ENCODE measurements at places on chromosomes 11 and 22. TPM values are rescaled to one million over a fixed set of nuclear protein-coding genes. Genes with fewer than 3 reads are reported as not detected.

GRCh38 chr22:43720716-43721115 is 91.4 kb downstream of the EFCAB6 start:
- DNase-seq = no peak

Gene CCDC15
- total RNA-seq = 1.2 TPM

DNA sequence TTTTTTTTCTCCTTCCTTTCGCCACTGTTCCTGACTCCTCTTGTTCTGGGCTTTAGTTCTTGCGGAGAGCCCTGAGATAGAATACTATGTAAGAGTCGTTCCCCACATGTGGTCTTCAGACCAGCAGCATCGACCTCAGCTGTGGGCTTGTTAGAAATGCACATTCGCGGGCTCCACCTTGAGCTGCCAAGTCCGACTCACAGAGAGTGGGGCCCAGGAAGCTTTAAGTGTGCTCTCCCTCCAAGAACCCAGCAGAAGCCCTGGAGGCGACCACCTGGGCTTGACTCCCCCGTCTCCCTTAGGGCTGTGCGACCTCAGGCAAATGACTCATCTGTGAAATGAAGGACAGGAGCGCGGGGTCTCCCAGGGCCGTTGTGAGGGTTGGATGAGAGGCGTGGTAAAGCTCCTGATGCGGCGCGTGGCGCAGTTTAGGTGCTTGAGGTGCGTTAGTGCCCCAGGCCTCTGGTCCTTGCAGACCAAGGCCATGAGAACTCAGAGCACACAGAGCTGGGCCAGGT is 18.8 kb downstream of the SAMM50 start:
- no peak for DNase-seq

Gene DCHS1
- total RNA-seq = 15.7 TPM

DNA sequence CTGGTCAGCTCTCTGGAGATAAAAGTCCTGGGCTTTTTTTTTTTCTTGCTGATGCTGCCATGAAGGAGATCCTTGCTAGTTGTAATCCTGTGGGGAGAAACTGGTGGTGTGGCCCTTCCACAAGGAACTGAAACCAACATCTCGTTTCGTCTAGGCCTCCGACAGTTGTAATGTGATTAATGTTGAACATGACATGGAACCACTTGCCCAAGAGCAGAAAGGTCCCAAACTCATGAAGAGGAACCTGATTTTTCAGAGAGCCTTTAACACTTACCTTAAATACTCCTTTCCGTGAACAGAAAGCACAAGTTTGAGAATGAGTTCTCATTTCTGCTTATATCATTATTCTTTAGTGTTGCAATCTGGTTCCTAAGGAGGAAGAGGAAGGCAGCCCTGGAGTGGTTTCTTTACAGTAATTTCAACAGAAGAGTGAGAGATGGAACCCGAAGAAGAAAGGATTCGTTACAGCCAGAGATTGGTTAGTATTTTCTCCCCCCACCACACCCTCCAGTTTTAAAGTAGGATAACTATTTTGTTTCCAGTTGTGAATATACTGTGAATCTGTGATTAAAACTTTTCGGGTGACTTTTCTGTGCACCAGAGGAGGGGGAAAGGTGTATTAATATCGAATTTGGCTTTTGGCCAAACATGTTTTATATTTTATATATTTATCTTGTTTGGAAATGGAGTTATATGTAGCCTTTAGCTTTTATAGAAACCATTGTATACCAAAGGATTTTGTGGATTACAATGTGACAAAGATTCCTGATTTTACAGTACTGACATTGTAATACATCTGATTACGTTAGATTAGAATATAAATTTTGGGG is 2.0 kb downstream of the KDM2A start:
- no peak for DNase-seq

- no peak for DNase-seq
These were observed 3.1 kb upstream of the LGALS1 start for GRCh38 chr22:37672206-37672919.

DNA sequence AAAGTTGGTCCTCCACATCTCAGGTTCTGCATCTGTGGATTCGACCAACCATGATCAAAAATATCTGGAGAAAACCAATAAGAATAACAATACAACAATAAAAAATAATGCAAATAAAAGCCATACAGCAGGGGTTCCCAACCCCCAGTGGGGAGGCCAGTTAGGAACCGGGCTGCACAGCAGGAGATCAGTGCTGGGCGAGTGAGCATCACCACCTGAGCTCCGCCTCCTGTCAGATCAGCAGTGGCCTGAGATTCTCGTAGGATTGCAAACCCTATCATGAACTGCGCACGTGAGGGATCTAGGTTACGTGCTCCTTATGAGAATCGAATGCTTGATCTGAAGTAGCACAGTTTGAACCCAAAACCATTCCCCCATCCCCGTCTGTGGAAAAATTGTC is 25.4 kb upstream of the MYO18B start:
- no peak for DNase-seq

Gene SDHAF2
- total RNA-seq = 48.6 TPM

DNA sequence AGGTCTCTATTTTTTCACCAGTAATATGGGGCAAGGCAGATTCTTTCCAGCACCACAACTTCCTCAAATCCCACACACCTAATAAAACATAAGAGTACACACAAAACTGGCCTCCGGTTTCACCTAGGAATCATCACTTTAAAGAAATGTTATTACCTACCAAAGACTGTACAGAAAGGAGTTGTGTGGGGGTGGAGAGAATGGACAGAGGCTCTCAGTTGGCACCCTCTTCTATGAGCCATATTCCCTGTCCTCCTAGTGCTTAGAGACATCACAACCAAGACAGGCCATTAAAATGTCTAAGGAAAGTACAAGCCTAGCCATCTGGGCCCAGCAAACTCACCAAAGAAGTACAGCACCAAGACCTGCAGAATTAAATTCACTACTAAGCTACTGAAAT is 56.1 kb downstream of the RBFOX2 start:
- no peak for DNase-seq

DNA sequence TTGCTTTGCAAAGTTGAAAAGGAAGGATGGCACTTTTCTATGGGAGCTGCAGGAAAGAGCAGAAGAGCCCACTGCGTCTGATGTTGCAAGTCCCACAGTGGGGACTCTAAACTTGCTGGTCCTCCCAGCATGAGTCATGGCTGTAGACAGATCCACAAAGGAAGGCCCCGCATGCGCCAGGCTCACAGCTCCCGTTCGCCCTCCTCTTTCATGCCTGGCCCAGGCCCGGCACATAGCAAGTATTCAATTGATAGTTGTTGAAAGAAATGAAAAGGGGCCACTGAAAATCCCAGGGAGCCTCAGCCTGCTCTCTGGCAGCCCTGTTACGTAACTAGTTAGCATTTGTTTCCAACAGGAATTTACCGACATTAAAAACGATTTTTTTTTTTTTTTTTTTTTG is 18.9 kb downstream of the AP1B1 start:
- peak; percentile 79 for DNase-seq

Gene TUBA8
- 2.7 TPM for total RNA-seq

DNA sequence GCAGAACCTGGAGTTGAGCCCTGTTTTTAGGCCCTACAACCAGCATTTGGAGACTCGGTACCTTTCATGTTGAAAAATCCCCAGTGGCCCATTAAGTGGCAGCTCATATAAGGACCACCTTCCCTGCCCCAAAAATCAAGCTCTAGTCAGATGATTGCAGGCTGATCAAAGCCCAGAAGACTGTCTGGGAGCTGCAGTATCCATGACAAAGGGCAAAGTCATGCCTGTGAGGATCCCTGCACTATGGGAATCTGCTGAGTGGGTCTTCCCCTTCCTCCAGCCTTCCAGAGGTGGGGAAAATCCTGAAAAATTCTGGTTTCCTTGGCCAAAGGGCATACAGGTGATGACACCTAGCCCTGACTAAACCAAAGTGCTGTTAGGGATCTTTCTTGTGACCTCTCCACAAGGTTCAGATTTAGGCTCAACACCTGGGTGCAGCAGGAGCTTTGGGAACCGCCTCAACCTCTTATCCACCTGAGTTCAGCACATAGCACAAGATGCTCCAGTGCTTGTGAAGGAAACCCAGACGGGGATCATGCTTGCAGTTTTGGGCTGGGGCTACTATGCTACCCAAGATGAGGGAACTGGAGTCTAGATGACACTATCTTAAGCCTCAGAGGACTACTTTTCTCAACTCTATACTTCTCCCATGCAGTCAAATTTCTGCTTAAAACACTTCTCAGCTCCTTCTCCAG is 1.2 kb upstream of the TRIM3 start:
- DNase-seq = peak; percentile 60

Gene NPTXR
- 3.6 TPM for total RNA-seq

DNA sequence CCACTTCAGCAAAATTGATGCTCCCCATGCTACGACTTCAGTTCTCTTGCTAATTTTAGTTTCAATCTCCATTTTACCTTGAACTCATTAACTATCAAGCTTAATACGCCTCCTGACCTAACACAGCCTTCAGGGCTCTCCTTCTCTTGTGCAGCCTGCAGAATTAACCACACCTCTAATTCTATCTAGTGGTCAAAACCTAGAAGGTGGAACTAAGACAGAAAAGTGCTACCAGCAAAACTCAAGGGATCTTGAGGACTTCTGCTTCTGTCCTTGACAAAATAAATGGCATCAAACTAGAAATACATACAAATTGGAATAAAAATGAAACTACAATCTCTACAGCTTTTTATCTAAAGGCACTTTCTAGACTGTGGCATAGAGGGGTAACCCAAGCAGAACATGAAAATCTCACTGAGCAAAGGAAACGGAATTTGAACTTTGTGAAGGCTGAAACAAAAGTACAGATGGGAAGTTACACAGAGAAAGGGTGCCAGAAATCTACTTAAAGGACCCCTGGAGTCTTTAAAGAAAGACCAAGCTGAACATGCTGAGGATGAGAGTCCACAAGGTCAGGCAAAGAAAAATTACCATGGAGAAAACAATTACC is 10.7 kb downstream of the CWF19L2 start:
- DNase-seq = no peak

GRCh38 chr11:2302896-2303626 is 1.2 kb downstream of the TSPAN32 start:
- no peak for DNase-seq

Gene TRPM5
- total RNA-seq = not detected

- DNase-seq = no peak
These were observed 154.1 kb downstream of the AASDHPPT start for GRCh38 chr11:106231591-106231990.

DNA sequence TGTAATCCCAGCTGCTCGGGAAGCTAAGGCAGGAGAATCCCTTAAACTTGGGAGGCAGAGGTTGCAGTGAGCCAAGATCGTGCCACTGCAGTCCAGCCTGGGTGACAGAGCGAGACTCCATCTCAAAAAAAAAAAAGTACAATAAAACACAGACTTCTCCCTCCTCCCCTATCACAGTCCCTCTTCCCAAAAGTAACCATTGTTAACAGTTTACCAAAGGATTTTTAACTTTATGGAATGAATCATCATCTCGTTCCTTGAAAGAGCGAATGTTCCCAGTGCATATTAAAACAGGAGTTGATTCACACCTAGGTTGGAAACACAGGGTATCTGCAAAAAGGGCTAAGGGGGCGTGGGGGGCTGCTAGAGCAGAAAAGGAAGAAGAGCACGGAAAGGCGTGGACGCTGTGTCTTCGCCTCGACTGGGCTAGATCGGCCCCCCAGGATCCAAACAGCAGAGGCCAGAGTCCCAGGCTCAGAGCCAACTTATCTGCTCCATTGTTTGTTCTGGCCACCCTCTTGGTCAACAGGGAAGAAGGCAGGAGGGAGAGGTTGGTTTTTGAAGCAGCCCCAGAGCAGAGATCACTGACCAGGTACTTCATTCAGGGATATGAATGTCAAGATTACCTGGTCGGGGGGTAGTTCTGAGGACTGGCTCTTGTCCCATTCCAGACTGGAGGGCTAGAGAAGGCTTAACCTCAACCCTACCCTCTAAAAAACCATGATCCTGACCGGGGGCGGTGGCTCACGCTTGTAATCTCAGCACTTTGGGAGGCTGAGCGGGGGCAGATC is 2.1 kb upstream of the AHNAK start:
- DNase-seq = no peak

Gene HEPN1
- total RNA-seq = not detected

- no peak for DNase-seq
These were observed 309.4 kb upstream of the ZC3H12C start for GRCh38 chr11:109783840-109784239.

Gene MPZL2
- total RNA-seq = 0.38 TPM

Gene AMOTL1
- 18.0 TPM for total RNA-seq

GRCh38 chr11:67117176-67117575 is 1.9 kb upstream of the KDM2A start:
- no peak for DNase-seq

- no peak for DNase-seq
These were observed 22.2 kb downstream of the LIF start for GRCh38 chr22:30224161-30224857.

DNA sequence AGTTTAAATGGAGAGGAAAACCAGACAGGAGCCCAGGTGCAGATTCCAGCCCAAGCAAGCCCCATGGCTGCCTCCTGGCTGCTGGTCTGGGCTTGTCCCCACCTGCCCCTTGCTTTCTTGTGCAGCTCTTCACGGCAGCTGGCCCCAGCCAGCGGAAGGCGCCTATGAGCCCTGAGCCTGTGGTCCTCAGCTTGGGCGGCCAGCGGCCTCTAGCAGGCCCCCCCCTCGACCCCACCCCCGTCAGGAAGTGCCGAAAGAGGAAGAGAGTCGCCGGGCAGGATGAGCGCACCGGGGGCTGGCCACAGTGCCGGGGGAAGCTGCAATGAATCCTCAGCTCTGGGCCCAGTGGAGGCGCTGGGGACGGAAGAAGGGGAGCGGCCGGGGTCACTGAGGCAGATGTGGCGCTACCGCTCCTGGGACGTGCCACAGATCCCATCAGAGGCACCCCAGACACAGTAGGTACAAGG is 2.1 kb upstream of the DGKZ start:
- DNase-seq = peak; percentile 75

GRCh38 chr11:112225753-112226061 is 521 bp upstream of the PTS start:
- DNase-seq = no peak

GRCh38 chr11:113338730-113339129 is 24.3 kb downstream of the TTC12 start:
- DNase-seq = peak; percentile 71

Gene RASSF10
- 4.8 TPM for total RNA-seq

DNA sequence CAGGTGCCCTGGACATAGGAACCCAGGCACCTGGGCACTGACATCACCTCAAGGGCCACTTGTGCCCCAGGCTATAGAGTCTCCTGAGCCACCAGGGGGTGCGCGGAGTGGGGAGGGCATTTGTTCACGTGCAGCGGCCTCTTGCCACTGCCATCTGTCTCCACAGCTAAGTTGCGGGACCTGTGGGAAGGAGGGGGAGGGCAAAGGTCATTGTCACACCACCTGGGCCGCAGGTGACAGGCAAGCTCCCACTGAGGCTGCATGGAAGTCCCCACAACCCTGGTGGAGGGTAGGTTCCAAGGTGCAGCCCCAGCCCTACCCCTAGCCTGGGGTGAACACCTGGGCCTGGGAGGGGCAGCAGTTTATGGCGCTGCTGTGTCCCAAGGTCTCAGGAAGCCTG is 79.5 kb downstream of the PIWIL3 start:
- DNase-seq = no peak

Gene OR5F1
- not detected for total RNA-seq

DNA sequence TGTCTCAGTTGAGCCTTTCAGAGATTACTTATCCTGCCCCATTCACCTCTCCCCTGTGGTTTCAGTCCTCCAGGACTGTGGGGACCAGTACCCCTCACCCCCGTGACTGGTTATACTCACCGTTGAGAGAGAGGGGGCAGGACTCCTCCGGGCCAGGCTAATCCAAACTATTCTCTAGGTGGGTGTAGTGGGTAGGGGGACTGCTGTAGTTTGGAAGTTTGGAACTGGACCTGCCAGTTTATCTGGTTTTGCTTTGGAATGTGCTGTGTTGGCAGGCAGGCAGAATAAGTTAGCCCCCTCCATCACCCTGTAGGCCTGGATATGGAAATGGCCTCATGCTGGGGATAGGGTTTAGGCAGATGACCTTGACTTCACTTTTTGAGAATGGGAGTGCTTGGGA is 13.5 kb downstream of the TEAD1 start:
- DNase-seq = peak; percentile 56

Gene RFPL3
- total RNA-seq = not detected
